Stimulated activated CD4-positive, alpha-beta T cell treated with anti-CD3 and anti-CD28 coated beads, Interleukin-1b, Interleukin-23, amount 100 ng/mL, for 1 hour (primary cell): ENCODE measurements at places on chromosomes 5 and 9.

- no peak for DNase-seq
These were observed 395.9 kb downstream of the DTWD2 start for GRCh38 chr5:118592229-118593002.

- no peak for DNase-seq
These were observed 43.4 kb downstream of the ALDH1A1 start for GRCh38 chr9:72909428-72909827.

- DNase-seq = no peak
These were observed 664.0 kb downstream of the NR2F1-AS1 start for GRCh38 chr5:92917044-92917443.

DNA sequence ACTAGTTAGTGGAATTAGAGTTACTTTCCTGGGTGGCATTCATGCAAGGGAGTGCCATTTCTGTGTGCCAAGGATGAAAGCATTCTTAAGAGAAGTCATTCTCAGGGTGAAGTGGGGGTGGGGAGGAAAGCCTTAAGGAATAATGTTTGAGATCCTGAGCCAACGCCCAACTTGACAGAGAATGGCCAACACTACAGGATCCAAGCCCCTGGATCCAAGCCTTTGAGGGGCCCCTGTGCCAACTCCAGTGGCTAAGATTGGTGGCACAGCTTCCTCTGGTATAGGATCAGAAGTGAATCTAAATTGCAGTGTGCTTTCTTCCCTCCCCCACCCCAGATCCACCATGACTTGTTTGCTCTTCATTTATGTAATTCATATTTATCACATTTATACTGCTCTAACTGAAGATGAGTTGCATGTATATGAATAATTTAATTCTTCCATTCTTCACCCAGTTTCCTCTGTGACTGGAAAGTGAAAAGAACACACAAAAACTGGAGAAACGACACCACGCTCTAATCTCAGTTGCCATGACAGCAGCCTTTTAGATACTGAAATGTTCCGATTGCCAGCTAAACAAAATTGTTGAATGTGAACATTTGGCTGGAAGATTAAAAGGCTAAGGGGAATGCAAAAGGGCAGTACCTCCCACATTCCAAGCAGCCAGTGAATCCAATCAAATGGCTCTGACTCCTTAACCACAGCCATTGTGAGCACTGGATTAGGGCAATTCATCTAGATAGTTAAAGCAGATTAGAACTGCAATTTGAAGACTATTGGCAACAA lies 4.5 kb downstream of the ZNF608 start:
- DNase-seq = no peak

GRCh38 chr9:19720377-19720776 lies 68.5 kb downstream of the SLC24A2 start:
- no peak for DNase-seq

- no peak for DNase-seq
These were observed 2.2 kb downstream of the LHX3 start for GRCh38 chr9:136202454-136203407.

DNA sequence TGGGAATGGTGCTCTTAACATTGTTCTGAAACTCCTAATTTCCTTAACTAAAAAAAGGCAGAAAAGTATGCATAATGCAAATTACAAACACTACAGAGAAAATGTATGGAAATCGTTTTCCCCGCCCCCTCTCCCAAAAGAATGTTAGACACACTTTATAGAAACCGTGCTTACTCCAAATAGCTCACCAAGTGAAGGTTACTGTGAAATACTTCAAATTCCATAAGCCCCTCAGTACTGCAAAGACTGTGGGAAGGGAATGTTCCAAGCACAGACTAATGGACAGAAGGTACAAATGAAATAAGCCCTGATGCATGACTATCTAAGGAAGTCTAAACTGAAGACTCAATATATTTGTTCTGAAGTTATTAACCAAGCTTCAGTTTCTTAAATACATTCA lies 12.5 kb downstream of the MAPKAP1 start:
- DNase-seq = no peak

GRCh38 chr9:100087218-100087617 lies 11.6 kb downstream of the ERP44 start:
- no peak for DNase-seq

- DNase-seq = no peak
These were observed 16.3 kb upstream of the OLFM1 start for GRCh38 chr9:135070964-135071735.
